ENCODE measurements at places on chromosomes 5 and 9.

GRCh38 chr5:33978306-33978705 lies 6.2 kb downstream of the SLC45A2 start:
- no peak for DNase-seq

- no peak for DNase-seq
These were observed 718.0 kb upstream of the CDH10 start for GRCh38 chr5:25362799-25363198.

- DNase-seq, result no peak
These were observed 63.9 kb downstream of the PCDH1 start for GRCh38 chr5:141814064-141814964.

DNA sequence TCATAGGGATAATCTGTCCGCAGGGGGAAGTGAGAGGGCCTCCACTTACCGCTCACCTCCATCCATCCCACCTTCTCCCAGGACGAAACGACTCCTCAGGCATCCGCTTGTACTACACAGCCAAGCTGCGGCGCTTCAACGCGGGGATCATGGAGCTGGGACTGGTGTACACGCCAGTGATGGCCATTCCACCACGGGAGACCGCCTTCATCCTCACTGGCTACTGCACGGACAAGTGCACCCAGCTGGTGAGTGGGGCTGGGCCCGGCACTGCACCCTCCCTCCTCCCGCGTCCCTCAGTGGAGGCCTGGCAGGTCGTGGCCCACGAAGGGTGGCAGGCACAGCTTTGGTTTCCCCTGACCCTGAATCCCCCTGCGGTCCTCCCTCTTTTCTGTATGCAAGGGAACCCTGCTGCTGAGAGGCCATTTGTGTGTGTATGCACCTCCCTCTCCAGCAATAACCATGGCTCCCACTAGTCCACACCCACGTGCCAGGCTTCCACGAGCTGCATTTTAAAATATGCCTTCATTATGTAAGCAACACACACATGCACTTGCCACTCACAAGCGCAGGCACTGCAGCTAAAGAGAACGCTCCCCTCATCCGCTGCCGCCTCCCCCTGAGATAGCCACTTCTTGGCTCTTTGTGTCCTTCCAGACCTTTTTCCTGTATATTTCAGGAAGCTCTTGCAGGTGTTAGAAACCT lies 11.8 kb downstream of the DBH start:
- no peak for DNase-seq

DNA sequence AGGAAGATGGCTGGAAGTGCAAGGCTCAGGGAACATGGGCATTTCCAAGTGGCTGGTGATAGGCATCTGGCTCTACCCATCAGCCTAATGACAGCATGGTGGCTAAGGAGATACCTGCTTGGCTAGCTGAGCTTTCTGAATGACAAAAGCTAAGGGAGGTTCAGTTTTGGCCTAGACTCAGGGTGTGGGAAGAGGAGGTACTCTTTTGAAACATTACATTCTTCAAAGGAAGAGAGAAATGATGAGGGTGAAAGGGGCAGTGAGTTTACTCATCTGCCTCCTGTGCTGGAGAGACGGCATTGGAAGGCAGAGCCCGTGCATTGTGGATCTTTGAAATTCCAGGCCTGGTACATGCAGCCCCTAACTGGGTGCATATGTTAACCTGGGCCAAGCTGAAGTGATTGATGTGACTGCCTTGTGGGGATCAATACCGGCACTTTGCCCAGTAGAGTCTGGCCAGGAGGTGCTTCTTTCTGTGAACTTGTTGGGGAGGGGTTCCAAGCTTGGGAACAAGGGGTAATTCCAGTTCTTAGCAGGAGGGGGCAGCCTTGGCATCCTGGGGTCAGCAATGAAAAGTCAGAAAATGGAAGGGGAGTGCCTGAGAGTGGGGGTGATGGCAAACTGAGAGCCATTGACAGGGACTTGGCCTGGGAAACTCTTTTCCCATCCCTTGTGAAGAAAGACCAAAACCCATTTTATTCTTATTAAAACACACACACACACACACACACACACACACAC lies 108.6 kb downstream of the ACER2 start:
- DNase-seq, result no peak

- DNase-seq, result peak; percentile 34
These were observed 168.5 kb downstream of the AUH start for GRCh38 chr9:91193087-91193657.

GRCh38 chr5:159788835-159789331 lies 127.4 kb upstream of the ADRA1B start:
- DNase-seq, result no peak

- DNase-seq, result no peak
These were observed 50.4 kb upstream of the CDKN2AIPNL start for GRCh38 chr5:134462047-134462575.

DNA sequence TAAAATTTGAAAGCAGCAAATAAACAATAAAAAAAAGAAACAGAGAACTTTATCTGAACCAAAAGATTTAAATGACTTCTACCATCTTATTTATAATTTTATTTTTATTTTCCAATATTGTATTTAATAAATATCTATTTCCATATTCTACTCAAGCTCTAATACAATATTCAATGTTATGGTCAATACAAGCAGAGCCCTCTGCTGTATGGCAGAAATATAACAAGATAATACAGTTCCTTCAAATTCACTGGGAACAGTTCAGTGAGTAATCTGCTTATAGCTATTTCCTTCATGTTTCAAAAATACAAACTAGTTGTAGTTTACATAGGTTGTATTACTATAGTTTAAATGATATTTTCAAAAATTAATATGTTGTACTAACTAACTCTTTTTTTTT lies 332.7 kb downstream of the PRDM9 start:
- DNase-seq, result no peak

DNA sequence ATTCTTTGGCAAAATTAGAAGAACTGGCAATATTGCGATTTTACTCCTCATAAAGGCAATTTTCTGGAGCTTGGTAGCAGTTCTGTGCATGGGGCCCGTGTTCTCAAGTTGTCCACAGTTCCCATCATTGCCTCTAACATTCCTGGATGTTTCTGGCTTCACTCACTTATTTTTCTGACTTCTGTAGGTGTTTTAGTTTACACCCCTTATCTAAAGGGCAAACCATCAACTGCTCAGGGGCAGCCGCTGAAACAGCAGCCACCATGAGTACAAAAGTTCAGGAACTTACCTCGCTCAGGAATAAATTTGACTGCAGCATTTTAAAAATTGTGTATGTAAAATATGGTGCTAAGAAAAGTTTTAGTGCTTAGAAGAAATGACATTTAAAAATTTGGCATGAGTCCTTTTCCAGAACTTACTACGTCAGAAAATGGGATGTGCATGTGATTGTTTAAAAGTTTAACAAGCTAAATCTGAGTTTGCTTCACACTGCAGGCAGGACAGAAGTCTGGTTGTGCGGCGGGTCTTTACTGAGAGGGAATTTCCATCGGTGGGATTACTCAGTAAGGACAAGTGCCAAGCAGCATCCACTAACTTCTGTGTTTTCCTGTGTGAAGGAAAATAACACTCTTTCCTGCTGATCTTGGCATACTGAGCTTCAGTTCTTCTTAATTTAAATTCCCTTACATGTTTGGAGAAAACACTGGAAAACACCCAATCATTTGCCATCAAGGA lies 261.7 kb downstream of the MAT2B start:
- no peak for DNase-seq

DNA sequence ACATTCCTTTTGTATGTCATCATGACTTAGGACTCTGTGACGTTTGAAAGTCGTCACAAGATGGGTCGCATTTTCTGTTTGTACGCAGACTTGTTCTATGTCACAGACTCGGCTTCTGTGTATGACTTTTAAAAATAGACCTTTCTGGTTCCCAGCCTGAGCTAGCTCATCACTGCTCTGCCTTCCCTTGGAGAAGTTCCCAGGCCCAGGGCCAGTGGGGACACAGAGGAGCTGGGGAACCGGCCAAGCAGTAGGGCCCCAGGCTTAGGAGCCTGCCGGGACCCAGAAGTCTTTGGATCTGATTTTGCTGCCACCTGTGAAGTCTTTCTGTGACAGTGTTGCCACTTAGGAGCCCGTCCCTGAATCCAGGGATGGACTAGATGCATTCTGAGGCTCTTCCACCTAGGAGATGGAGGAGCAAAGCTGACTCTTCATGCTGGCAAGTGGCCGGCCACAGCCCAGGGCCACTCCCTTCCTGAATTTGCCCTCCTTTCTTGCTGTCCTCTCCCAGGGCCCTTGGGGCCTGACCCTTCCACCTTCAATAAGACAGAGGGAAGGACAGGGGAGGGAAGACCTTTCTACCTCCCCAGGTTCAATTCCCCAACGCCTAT lies 18.1 kb upstream of the UBE2QL1 start:
- no peak for DNase-seq

- no peak for DNase-seq
These were observed 21.5 kb downstream of the XPA start for GRCh38 chr9:97675655-97676054.

DNA sequence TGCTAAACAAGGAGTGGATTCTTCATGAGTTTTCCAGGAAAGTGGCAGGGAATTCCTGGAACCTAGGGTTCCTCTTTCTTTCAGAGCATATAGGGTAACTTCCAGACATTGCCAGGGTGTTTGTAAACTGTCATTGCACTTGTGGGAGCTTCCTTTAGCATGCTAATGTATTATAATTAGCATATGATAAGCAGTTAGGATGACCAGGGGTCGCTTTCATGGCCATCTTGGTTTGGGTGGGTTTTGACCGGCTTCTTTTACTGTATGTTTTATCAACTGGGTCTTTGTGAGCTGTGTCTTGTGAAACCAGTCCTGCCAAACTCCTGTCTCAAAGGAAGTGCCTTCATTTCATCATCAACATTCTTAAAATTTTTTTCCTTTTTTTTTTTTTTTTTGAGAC lies 11.9 kb upstream of the MELK start:
- DNase-seq, result no peak

GRCh38 chr5:74552101-74552500 lies 88.4 kb downstream of the ENC1 start:
- no peak for DNase-seq

- DNase-seq, result no peak
These were observed 55.9 kb downstream of the OTULIN start for GRCh38 chr5:14720236-14720923.

- DNase-seq, result no peak
These were observed 147.3 kb downstream of the MTX3 start for GRCh38 chr5:79843450-79844388.

DNA sequence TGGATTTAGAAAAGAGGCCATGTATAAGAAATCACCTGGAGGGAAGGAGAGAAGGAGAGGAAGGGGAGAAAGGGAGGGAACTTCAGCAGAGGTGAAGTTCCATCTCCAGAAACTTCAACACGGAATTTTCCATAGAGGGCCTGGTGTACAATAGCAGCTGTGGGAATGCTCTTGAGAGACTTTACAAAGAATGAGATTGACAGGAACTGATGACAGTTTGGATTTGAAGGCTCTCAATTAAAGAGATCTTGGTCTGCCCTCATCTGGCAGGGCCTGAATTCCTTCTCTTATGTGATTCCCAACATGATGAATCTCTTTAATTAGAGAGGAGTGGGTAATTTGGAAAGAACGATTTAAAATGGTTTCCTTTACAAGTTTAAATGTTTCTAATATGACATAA lies 143.5 kb downstream of the MLLT3 start:
- no peak for DNase-seq

DNA sequence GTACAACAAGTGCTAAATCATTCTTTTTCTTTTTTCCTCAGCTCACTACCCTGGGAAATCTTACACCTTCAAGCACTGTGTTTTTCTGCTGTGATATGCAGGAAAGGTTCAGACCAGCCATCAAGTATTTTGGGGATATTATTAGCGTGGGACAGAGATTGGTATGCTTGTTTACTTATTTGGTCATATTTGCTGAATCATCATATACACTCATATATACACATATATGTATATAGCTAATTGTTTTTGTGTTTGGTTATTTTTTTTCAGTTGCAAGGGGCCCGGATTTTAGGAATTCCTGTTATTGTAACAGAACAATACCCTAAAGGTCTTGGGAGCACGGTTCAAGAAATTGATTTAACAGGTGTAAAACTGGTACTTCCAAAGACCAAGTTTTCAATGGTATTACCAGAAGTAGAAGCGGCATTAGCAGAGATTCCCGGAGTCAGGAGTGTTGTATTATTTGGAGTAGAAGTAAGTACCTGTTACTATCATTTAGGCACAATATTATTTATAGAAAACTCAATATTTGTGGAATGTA lies 10.4 kb downstream of the ISOC1 start:
- no peak for DNase-seq

- no peak for DNase-seq
These were observed 3.8 kb downstream of the FCN1 start for GRCh38 chr9:134913713-134914500.

- DNase-seq, result no peak
These were observed 126.2 kb downstream of the BASP1 start for GRCh38 chr5:17343675-17344074.

DNA sequence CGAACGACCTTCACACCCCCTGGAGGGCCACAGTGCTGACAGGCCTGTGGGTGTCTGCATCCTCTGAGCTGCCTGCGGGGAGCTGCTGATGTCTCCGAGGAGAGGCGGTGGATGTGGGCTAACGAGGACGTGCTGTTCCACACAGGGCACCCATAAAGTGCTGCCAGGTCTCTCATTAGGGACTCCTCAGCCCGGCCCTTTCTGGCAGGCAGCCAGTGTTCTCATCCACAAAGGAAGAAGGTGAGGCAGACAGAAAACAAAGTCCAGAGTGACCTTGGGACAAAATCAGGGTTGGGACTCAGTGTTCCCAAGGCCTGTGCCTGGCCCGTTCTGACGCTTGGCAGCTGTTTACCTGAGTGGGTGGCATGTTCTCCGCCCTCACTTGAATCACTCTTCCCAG lies 29.3 kb downstream of the CARTPT start:
- DNase-seq, result no peak

DNA sequence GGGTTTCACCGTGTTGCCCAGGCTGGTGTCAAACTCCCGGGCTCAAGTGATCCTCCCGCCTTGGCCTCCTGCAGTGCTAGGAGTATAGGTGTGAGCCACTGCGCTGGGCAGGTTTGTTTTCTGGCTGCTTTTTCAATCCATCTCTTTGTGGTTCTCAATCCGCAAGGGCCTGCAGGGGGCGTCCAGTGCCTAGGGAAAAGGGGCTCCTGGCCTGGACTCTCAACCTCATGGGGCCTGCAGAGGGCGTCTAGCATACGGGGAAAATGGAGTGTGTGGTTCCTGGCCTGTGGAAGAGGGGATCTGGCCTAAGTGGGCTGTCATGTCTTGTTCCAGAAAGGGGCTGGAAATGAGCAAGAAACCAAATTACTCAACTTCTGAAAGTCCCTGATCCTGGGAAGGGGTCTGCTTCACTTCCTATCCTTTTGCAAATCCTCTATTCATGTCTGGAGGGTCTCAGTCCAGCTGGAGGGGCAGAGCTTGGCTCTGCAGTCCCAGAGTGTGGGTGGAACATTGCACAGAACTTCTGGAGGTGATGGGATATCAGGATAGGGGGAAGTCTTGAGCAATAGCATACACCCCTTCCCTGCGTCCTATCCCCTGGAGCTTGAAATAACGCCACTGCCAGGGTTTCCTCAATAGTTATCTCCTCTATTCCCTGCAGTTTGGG lies 12.7 kb upstream of the CCL27 start:
- peak; percentile 24 for DNase-seq

- no peak for DNase-seq
These were observed 81.2 kb downstream of the ZCCHC7 start for GRCh38 chr9:37201581-37201980.
